ENCODE measurements at places on chromosomes 5 and 9. TPM values are rescaled to one million over a fixed set of nuclear protein-coding genes. Genes with fewer than 3 reads are reported as not detected.

The TMEM215 gene
- total RNA-seq, result not detected

The PCAT7 gene
- not detected for total RNA-seq

The WDR36 gene
- total RNA-seq, result 49.2 TPM

The KCNN2 gene
- total RNA-seq, result 0.43 TPM

The PIP5KL1 gene
- 3.0 TPM for total RNA-seq

The NUDT12 gene
- total RNA-seq, result 9.2 TPM

The PCDHA9 gene
- total RNA-seq, result 0.18 TPM

The GZMA gene
- total RNA-seq, result not detected

The GABRA6 gene
- total RNA-seq, result not detected

The CAVIN4 gene
- 1.1 TPM for total RNA-seq

The TMEM167A gene
- 68.4 TPM for total RNA-seq

The OGN gene
- total RNA-seq, result 0.57 TPM

The GPR150 gene
- 0.28 TPM for total RNA-seq

The CARD6 gene
- 7.0 TPM for total RNA-seq

The KIF4B gene
- total RNA-seq, result under 0.01 TPM

The AQP7 gene
- 0.09 TPM for total RNA-seq

The CFAP157 gene
- total RNA-seq, result 0.09 TPM

The ENTR1 gene
- total RNA-seq, result 31.3 TPM

The CORO2A gene
- total RNA-seq, result 0.28 TPM

The IRGM gene
- not detected for total RNA-seq

The PCDHB7 gene
- total RNA-seq, result 0.71 TPM

The PTGER4 gene
- 3.4 TPM for total RNA-seq

The ZNF622 gene
- total RNA-seq, result 63.3 TPM

The PHF24 gene
- under 0.01 TPM for total RNA-seq

The PRDM9 gene
- total RNA-seq, result not detected

The ANKHD1 gene
- total RNA-seq, result 42.4 TPM

The FAT2 gene
- total RNA-seq, result under 0.01 TPM

The SPATA31D4 gene
- total RNA-seq, result not detected

The CDKN2B gene
- 37.2 TPM for total RNA-seq

The ARHGEF37 gene
- 0.57 TPM for total RNA-seq

The OTULINL gene
- 0.09 TPM for total RNA-seq

The KCNMB1 gene
- not detected for total RNA-seq

The TRIP13 gene
- total RNA-seq, result 3.4 TPM

The LHFPL2 gene
- total RNA-seq, result 104 TPM

The SHB gene
- 14.2 TPM for total RNA-seq

The CDO1 gene
- total RNA-seq, result 7.7 TPM

The PIP5K1B gene
- under 0.01 TPM for total RNA-seq

The BTNL9 gene
- total RNA-seq, result not detected

The ARID3C gene
- total RNA-seq, result 0.14 TPM

The C1QTNF3 gene
- total RNA-seq, result 2.0 TPM

The SLC1A3 gene
- total RNA-seq, result 1.1 TPM

The SLC36A1 gene
- total RNA-seq, result 4.3 TPM
